Left renal cortex interstitium (tissue), 4 donors: ENCODE measurements at places on chromosomes 5 and 9.

GRCh38 chr5:142551338-142552067, 134.4 kb downstream of the FGF1 start:
- DNase-seq = no peak

GRCh38 chr9:109001275-109001676, 12.0 kb downstream of the CTNNAL1 start:
- no peak for DNase-seq

- DNase-seq = no peak
Observed at GRCh38 chr5:54214722-54215121, 95.7 kb downstream of the ARL15 start.

DNA sequence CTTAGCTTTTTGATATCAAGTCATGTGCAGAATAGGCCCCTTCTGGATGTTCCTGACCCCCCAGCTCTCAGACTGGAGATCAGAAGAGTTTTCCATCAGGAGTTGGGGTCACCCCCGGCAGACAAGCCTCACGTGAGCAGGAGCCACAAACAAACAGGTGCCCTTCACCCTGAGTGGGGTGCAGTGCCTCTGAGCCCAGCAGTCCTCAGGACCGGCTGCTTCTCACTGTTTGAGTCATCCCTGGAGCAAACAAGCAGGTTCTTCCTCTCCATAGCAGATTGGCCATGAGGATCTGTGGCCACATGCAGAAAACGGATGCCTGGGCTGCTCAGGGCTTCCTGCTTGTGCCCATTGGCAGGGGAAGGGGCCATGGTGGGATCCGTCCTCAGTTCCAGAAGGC, 47.0 kb downstream of the LRSAM1 start:
- no peak for DNase-seq

DNA sequence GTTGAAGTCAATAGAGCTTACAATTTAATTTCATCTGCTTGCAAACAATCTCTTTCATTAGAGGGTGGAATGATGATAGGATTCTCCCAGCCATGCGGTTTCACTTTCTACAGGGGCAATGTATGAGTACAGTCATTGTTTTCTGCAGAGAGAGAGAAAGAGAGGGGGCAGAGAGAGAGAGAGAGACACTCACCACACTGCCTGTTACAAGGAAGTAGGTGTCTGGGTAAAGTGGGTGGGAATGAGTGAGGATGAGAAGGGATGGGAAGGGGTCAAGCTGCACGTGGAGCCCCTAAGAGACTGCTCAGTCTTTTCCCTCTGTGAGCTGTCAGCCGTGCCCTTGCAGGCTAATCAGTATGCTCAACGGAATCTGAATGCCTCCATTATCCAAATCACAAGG, 454.3 kb downstream of the KDM4C start:
- no peak for DNase-seq

GRCh38 chr5:137223324-137224295, 275.5 kb downstream of the SPOCK1 start:
- no peak for DNase-seq

DNA sequence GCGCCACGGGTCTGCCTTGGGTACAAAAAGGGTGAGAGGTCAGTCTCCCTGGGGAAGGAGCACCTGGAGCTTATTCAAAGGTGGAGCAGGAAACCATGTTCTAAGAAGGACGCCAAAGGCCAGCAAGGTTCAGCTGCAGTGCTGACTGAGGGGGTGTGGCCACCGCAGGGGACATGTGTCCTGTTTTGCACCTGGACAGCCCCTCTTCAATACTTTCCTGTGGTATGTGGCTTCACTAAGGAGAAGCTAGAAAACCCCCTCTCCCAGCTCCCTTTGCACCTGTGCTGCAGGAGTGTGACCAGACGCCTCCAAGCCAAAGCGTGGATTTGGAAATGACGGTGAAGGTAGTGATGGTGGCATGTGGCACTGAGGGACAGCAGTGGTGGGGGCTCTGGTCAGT, 23.6 kb downstream of the TRIM14 start:
- no peak for DNase-seq

DNA sequence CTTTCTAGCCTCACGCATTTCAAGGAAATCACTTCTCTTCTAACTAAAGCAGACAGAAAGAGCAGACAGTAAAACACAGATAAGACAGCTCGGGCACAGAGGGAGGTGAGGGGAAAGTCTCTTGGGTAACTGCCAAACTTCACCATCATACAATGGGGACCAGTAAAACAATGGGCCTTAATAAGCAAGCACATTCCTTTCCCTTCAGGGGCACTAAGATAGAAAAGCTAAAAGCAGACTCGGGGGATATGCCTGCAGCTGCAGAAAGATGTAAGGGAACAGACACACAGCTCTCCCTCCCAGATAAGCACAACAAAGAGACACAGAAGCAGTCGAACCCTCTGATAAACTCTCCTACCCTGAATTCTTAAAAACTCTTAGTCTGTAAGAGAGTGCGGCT, 15.6 kb upstream of the CKS2 start:
- DNase-seq = no peak

DNA sequence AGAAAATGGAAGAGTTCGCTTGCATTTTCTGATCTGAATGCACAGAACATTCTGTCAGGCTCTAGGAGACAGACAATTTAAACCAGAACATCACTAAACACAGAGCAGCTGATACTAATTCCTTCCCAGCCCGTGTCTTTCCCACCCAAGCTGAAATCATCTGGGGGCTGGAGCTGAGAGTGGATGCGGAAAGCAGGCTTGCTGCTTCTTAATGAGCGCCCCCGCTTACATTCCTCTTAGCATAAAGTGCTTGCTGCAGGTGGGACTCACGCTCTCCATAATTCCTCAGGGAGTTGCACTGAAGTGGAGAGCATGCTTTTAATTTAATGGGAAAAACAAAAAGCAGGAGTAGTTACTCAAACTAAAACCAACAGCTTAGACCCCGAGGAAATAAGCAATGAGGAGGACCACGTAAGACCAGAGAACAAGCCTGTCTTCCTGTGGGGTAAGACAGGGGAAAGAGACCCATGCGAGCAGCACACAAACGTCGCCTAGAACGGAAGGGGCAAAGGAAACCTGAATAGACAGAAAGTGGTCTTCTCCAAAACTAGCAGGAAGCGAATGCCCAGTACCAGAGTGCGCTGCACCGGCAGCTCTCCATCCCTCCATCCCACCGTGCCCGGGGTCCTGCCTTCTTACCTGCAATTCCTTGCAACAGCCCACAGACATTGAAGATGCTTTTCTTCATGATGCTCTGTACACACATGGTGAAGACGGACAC, 139.3 kb downstream of the LHFPL2 start:
- DNase-seq = no peak

- DNase-seq = no peak
Observed at GRCh38 chr9:726005-726404, 115.5 kb upstream of the DMRT1 start.

DNA sequence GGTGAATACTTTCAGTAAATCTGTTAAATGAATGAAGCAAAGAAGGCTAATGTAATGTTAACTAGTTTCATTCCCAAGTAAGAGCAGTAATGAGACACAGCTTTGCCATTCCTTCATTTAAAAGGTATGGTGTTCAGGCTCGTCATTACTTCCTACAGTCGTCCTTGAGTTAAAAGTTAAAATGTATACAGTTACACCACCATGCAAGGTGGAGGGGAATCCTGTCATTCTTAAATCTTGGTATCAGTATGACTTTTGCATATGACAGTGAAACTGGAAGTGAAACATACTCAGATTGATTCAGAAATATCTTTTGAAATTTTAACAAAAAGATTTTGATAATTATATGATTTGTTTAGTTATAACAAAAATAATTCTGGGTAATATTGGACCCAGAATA, 25.9 kb downstream of the MTRR start:
- no peak for DNase-seq

DNA sequence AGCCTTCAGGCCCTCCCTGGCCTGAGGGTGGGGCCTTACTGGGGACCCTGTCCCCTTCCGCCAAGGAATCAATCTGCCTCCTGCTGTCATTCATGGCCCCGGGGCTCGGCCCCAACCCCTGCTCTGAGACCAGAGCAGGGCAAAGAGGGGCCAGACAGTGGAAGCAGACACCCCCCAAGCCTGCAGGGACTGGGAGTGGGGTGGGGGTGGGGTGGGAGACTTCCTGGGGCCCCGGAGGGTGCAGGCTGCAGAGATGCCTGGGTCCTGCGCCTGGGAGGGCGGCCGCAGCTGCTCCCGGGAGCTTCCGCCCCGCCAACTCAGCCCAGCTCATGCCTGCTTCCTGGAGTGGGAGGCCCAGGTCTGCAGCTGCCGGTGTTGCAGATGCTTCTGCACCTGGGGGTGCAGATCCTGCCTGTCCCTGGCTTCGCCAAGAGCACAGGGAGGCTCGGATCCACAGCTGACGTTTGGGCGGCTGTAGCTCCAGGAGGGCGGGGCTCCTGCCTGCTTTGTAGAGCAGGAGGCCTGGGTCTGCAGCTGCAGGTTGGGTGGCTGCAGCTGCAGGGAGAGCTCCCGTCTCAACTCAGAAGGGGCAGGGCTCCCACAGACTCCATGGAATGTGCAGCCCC, 6.2 kb downstream of the KIF4B start:
- DNase-seq = no peak

GRCh38 chr5:3375586-3376311, 219.9 kb upstream of the IRX1 start:
- DNase-seq = no peak

DNA sequence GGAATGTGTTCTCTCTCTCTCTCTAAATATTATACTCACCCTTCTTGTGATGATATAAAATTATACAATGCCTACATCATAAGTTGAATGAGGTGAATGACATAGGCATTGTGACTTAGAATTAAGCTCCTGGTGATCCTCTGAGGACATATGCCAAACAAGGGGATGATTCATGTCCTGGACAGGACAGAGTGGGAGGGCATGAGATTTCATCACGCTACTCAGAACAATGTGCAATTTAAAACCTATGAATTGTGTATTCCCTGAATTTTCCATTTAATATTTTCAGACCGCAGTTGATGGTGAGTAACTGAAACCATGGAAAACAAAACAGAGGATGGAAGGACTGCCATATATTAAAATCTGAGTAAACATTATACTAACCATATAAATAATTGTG, 782.2 kb upstream of the NUDT12 start:
- DNase-seq = no peak

- DNase-seq = no peak
Observed at GRCh38 chr9:97555164-97555563, 53.7 kb downstream of the TMOD1 start.

DNA sequence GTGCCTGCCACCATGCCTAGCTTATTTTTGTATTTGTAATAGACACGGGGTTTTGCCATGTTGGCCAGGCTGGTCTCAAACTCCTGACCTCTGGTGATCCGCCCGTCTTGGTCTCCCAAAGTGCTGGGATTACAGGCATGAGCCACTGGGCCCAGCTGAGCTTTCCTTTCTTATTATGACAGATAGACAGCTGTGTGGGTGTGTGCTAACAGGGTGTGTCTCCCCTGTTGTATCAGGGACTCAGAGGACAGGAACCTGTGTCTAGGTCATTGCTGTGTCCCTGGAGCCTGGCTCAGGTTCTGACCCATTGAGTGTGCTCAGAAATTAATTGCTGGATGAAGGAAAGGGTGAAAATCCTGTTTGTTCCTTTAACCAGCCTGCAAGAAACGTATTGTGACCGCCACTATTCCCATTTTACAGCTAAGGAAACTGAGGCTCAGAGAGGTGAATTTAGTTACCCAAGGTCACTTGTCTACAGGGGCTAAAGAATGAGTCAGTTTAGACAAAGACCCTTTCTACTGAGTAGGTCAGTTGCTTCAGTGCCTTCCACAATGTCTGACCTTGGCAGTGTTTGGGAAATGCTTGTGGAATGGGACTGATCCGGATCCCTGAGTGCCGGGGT, 16.8 kb downstream of the NCS1 start:
- no peak for DNase-seq

DNA sequence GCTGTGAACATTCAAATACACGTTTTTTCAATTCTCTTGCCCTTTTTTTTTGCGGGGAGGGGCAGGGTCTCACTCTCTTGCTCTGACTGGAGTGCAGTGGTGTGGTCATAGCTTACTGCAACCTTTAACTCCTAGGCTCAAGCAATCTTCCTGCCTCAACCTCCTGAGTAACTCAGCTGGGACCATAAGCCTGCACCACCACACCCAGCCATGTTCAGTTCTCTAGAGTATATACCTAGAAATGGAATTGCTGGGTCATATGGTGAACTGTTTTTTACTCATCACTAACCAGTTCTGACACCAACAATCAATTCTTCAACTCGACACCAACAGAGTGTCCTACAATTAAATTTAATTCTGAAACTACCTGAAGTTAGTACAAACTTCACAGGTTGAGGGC, 85.5 kb upstream of the ZNF169 start:
- DNase-seq = no peak

GRCh38 chr5:168844922-168845296, 265.7 kb upstream of the PANK3 start:
- no peak for DNase-seq

DNA sequence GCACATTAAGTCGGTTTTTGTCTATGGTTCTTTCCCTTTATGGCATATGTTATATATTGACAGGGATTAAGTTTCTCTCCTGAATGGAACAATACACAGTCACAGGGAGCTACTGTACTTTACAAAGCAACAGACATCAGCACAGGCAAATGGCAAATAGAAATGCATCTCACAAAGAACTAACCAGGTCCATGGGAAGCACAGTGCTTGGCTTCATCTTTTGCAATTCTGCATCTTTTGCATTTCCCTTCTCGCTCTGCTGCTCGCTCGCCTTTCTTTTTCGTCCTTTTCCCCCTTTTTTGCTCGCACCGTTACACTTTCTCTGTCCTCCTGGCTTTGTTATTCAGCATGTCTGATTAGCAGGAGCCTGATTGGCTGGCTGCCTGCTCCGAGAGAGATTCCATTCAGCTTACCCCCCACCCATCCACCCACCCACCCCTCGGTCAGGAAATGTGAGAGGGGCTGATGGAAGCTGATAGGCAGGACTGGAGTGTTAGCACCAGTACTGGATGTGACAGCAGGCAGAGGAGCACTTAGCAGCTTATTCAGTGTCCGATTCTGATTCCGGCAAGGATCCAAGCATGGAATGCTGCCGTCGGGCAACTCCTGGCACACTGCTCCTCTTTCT, at the start of gene ADAMTSL1:
TSS of gene ADAMTSL1 (plus strand) at position 502 of the 628 bp plus-strand sequence. CDS start at position 582, 80 bp downstream.
- peak; percentile 62 for DNase-seq

- DNase-seq = no peak
Observed at GRCh38 chr5:168706655-168707069, 127.5 kb upstream of the PANK3 start.

- DNase-seq = no peak
Observed at GRCh38 chr9:126523611-126524111, 90.1 kb upstream of the LMX1B start.

- DNase-seq = no peak
Observed at GRCh38 chr9:136765041-136765440, 723 bp upstream of the LCN15 start.

GRCh38 chr5:39025456-39025855, 48.7 kb downstream of the RICTOR start:
- DNase-seq = no peak

GRCh38 chr9:126763130-126763764, 41.6 kb upstream of the ZBTB43 start:
- DNase-seq = no peak

GRCh38 chr5:173093606-173094005, 37.5 kb downstream of the CREBRF start:
- no peak for DNase-seq

GRCh38 chr5:176647030-176647842, at the start of gene TSPAN17:
TSPAN17 (plus strand) TSS chr5:176647484; CDS start chr5:176647616, 132 bp downstream.
- DNase-seq = peak; percentile 98
